ENCODE measurements at places on chromosomes 6 and 20. TPM values are rescaled to one million over a fixed set of nuclear protein-coding genes. Genes with fewer than 3 reads are reported as not detected.

Gene OR12D3
- not detected for total RNA-seq

Gene C20orf144
- total RNA-seq = not detected

Gene CPXM1
- 105 TPM for total RNA-seq

Gene TCF15
- total RNA-seq = 2.2 TPM

DNA sequence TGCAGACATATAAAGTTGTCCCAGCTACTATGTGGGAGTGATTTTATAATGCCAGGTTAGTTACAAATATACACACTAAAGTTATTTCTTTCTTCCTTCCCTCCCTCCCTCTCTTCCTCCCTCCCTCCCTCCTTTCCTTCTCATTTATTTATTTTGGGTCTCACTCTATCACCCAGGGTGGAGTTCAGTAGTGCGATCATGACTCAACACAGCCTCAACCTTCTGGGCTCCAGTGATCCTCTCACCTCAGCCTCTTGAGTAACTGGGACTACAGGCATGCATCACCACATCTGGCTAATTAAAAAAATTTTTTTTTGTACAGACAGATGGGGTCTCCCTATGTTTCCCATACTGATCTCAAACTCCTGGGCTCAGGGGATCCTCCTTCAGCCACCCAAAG lies 59.2 kb downstream of the PHF20 start:
- H3K27me3 ChIP-seq = no peaks in the 10 kb centered on the region
- no peak overlapping the region for H3K4me3 ChIP-seq
- no peak for DNase-seq
- H3K27ac ChIP-seq = no peak overlapping the region

DNA sequence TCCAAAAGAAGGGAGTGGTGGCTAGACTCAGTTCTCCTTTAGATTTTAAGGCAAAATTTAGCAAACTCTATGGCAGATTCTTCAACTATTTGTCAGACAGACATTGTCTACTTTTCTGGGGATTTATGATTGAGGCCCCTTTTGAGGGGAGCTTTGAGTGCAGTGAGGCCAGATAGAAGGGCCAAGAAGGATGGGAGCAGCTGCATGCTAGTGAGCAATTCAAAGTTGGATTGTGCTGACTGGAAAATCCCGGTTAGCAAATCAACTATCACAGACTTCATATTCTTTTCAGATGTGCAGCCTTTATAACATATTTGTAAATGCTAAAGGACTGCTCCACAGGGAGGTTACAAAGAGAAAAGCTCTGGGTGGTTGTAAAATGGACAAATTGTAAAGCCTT lies 35.0 kb upstream of the ESR1 start:
- no peaks in the 10 kb centered on the region for H3K27me3 ChIP-seq
- H3K4me3 ChIP-seq = no peak overlapping the region
- no peak for DNase-seq
- H3K27ac ChIP-seq = no peak overlapping the region
- H3K36me3 ChIP-seq = no peaks in the 10 kb centered on the region
- H3K4me1 ChIP-seq = no peaks in the 10 kb centered on the region

GRCh38 chr20:9807136-9807535 lies 31.7 kb downstream of the PAK5 start:
- H3K27me3 ChIP-seq = no peaks in the 10 kb centered on the region
- H3K27ac ChIP-seq = no peak overlapping the region

DNA sequence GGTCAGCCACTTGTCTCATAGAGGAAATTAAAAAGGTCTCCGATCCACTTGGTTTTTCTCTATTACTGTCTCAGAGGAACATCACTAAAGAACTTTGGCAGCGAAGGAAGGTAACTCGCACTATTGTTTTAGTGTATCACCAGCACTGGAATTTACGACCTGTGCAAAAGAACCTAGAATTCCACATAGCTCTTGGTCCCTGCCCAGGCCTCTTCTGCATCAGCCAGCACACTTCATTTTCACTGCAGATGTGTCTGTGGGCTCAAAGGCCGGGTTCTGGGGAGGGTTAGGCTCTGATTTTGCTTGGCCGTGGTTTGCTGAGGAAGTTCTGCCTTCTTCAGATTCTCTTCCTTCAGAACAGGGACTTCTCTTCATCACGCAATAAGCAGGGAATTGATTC lies 102.8 kb upstream of the TMEM181 start:
- peaks cover 3% of the 10 kb centered on the region for H3K4me1 ChIP-seq
- H3K4me3 ChIP-seq = no peak overlapping the region
- H3K27ac ChIP-seq = no peak overlapping the region
- H3K36me3 ChIP-seq = peaks cover 62% of the 10 kb centered on the region

Measured in endodermal cell (in vitro differentiated cells).